ENCODE measurements at places on chromosomes 6 and 20. TPM values are rescaled to one million over a fixed set of nuclear protein-coding genes. Genes with fewer than 3 reads are reported as not detected.

Gene RGS17
- total RNA-seq, result 1.0 TPM

DNA sequence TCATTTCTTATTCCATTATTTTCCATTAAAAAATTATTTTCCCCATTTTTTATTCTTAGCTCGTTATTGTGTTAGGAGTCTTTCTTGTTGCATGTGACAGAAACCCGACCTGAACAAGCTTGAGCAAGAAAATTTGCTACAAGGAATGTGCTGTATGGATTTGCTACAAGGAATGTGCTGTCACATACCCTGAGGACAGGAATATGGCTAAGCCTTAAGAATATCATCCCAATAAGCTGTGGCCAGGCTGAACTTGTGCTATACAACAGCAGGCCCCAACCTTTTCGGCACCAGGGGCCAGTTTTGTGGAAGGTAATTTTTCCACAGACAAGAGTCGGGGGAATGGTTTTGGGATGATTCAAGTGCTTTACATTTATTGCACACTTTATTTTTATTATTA lies 114.0 kb downstream of the TRMT11 start:
- DNase-seq, result no peak

DNA sequence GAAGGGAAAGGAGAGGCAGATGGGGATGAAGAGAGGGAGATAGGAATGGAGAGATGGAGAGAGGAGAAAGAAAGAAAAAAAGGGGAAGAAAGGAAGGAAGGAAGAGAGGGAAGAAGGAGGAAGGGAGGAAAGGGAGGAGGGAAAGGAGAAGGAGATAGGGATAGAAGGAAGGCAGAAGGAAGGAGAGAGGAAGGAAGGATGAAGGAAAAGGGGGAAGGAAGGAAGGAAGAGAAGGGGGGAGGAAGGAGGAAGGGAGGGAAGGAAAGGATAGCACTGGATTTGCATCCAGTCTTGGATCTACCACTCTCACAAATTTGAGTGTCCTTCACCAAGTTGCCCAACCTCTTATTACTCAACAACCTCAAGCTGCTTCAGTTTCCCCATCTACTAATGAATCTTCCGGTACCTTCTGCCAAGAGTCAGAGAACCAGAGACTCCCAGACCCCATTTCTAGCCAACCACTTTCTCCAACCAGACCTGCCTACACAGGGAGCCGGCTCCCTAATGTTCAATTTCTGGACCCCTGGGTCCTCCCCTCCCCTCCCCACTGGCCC lies 79.7 kb upstream of the FOXP4 start:
- DNase-seq, result no peak

- no peak for DNase-seq
These were observed 92.3 kb upstream of the CARMIL1 start for GRCh38 chr6:25186919-25187318.

DNA sequence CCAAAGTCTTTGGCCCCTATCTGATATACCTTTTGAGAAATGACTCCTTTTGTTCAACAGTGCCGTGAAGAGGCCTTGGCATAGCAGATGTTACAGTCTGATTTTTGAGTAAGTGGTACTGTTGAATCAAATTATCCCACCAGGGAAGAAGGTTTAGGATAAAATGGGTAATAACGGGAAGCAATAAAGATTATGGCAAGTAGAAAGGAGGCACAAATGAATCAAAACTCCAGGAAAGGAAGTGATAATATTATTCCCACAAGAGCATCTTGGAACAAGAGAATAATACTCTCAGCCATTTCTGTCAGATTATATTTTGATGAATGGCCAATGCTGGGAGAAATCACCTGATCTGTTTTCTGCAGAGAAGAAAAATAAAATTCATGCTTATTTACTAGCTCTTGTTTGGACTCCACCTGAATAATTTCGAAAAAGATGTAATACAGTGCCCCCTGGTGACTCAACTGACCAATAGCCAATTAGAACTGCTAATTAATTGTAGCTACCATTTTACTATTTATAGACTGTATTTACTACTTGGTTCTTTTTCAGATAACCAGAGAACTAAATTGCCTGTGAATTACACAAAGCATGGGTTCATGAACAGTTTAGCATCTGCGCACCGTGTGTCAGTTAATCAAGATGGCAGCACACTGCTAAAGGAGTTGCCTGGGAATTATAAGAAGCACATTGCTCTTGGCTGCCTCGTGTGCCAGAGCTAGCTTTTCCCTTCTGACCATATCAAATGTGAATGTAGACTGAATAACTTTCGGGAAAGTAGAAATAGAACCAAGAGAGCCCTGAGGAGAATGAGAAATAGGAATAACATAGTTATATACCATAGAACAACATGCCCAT lies 78.5 kb upstream of the TRDN start:
- peak; percentile 39 for DNase-seq

GRCh38 chr6:37115236-37115895 lies 54.6 kb upstream of the PIM1 start:
- no peak for DNase-seq

GRCh38 chr20:15045246-15045645 lies 707.8 kb upstream of the FLRT3 start:
- peak; percentile 44 for DNase-seq

GRCh38 chr6:885051-885590 lies 192.2 kb upstream of the EXOC2 start:
- DNase-seq, result no peak

- no peak for DNase-seq
These were observed 106.5 kb downstream of the DCDC2 start for GRCh38 chr6:24251339-24251738.

GRCh38 chr20:20293691-20294385 lies 74.1 kb upstream of the INSM1 start:
- no peak for DNase-seq

DNA sequence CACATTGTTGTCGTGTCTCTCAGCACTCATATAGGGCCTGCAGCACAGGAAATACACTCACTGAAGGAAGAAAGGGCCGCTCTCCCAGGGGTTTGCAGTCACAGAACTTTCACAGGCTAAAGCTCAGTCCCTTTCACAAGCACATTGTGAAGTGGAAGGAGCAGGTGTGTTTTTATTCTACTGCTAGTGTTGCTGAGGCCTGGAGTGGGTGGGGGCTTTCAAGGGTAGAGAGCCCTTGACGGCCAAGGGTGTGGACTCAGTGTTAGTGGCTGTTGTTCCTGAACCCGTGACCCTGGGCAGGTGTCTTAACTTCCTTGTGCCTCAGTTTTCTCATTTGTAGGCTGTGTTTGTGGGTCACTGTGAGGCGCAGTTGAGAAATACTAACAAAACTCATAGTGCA lies 66.2 kb upstream of the SLC22A1 start:
- DNase-seq, result no peak

- DNase-seq, result peak; percentile 26
These were observed 3.7 kb upstream of the OLIG3 start for GRCh38 chr6:137497721-137498463.

All from tongue (tissue), 3 donors.